Activated CD8-positive, alpha-beta T cell treated with anti-CD3 and anti-CD28 coated beads, Interleukin-2, amount 10 ng/mL, durations not matched to agents 7 days and 5 days (primary cell): ENCODE measurements at places on chromosomes 1 and 21.

DNA sequence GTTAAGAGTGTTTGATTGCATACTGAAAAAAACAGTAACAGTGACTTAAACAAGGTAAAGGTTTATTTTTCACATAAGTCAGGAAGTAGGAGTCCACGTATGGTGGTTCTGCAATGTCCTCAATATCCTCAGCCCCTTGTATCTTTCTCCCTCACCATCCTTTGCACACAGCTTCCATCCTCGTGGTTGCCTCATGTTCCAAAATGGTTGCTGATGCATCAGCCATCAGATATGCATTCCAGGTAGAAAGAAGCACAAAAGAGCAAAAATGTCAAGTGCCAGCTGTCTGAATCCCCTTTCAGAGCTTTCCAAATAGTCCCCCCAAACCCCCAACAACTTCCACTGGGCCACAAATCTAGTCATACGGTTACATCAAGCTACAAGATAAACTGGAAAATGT is 138.1 kb downstream of the SYF2 start:
- DNase-seq: no peak

DNA sequence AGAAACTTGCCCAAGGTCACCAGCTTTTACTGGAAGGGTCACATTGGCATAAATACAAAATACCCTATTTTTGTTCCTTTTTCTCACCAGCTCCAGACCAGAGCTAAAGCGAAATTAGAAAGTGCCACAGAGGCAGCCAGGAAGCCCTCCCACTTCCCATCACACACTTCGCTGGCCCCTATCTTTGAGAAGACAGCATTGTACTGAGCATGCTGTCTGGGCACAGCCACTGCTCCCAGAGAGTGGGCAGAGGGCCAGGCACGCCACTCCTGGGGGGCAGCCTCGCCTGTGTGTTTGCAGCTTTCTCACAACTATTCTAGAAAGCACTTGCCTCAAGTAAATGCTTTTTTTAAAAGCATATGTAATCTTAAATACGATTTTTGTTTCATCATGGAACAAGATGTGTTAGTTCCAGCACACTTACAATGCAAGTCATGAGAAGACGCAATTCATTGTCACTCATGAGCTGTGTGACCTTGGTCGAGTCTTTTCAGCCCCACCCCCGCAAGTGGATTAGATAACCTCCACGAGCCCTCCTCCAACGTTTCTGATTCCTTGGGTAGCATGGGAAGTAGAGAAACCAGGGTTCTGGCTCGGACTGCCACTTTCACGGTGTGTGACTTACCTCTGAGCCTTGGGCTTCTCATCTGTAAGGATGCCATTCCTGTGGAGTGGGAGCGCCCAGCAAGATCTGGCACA is 25.7 kb upstream of the EPHA8 start:
- DNase-seq: no peak

- DNase-seq: no peak
These were observed 24.7 kb downstream of the TRPM2 start for GRCh38 chr21:44377922-44378645.

- no peak for DNase-seq
These were observed 8.1 kb upstream of the TEDDM1 start for GRCh38 chr1:182408435-182409075.

GRCh38 chr1:24349891-24350290 is 30.7 kb downstream of the GRHL3 start:
- no peak for DNase-seq

GRCh38 chr1:154430903-154431302 is 25.8 kb downstream of the IL6R start:
- DNase-seq: no peak

GRCh38 chr21:41240040-41240439 is 72.1 kb downstream of the BACE2 start:
- no peak for DNase-seq

DNA sequence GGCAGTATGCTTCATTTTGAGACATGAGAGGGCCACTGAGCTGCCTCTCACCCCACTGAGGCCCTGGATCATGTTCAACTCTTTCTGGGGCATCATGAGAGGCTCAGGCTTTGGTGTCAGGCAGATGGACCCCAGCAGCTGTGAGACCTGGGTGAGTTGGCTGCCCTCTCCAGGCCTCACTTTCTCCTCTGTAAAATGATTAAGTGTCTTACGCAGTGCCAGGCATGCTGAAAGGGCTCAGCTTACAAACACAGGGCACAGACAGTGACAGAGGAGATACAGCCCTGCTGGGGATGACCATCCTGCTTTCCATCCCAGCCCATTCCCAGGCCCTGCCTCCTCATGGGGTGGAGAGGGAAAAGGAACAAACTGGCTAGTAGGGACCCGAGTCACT is 387.4 kb downstream of the MATN1 start:
- DNase-seq: no peak
